T follicular helper cell (primary cell): ENCODE measurements at places on chromosomes 7 and 10.

GRCh38 chr7:25638590-25639244 lies 410.4 kb upstream of the NPVF start:
- DNase-seq: no peak

GRCh38 chr10:118723466-118723865 lies 31.3 kb downstream of the CACUL1 start:
- no peak for DNase-seq

GRCh38 chr7:25967278-25968204 lies 184.5 kb upstream of the NFE2L3 start:
- no peak for DNase-seq

- DNase-seq: no peak
Observed at GRCh38 chr7:21972397-21972784, 26.7 kb upstream of the CDCA7L start.

- no peak for DNase-seq
Observed at GRCh38 chr7:117202511-117202910, 120.3 kb downstream of the WNT2 start.

GRCh38 chr10:75565286-75566251 lies 134.1 kb downstream of the LRMDA start:
- no peak for DNase-seq

- DNase-seq: no peak
Observed at GRCh38 chr10:62085404-62085803, 183.2 kb downstream of the RTKN2 start.

DNA sequence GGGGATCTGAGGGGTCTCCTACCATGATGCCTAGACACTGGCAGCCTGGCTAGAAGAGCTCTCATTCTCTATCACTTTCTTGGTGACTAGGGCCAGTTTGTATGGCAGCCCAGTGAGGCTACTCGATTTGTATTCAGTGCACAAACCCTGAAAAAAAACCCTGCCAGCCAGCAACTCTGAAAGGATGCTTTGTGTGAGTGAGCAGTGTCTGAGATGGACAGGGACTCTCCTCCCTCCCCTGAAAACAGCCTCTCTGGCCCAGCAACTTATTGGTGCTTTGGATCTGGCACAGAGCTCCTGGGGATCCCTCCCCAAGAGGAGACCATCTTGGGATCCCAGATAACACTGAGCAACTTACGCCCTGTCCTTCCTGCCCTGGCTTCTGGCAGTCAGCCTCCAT lies 10.8 kb upstream of the LRRC4 start:
- no peak for DNase-seq

DNA sequence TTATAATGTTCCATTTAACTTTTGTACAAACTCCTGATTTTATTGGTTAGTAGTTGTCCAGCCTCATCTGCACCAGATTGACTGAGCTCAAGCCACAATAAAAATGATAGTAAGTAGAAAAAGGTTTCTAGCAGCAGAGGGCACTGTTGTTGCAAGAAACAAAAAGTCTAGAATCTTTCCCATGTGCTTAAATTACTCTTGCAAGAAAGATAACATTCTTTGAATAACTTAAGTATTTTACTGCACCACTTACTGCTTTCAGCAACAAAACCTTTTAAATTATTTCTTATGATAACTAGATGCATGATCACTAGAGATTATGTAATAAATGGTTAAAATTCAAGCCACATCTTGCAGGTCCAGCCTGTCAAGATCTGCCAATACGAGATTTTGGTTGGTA lies 27.0 kb downstream of the LMOD2 start:
- DNase-seq: no peak

- no peak for DNase-seq
Observed at GRCh38 chr7:16804674-16805439, at the start of gene AGR2. TSS of gene AGR2 (minus strand) at chr7:16804999. CDS start at chr7:16801796, 3,203 bp downstream.

DNA sequence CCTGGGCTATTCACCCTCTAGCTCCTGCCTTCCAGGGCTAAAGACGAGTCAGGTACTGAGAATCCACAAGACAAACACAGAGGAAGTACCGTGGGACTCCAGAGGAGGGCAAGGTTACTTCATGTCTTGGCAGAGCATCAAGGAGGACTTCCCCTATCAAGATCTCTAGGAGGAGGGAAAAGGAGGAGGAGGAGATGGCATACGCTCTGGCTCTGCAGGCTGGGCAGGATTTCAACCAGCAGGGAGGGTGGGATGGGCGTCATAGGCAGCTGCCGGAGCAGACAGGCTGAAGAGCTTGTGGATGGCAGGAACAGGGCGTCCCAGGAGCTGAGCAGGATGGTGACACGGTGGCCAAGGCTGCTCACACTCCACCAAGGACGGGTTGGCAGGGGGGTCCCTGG lies 21.3 kb downstream of the MDH2 start:
- no peak for DNase-seq

- DNase-seq: no peak
Observed at GRCh38 chr10:21057989-21058388, 160.9 kb upstream of the NEBL start.

DNA sequence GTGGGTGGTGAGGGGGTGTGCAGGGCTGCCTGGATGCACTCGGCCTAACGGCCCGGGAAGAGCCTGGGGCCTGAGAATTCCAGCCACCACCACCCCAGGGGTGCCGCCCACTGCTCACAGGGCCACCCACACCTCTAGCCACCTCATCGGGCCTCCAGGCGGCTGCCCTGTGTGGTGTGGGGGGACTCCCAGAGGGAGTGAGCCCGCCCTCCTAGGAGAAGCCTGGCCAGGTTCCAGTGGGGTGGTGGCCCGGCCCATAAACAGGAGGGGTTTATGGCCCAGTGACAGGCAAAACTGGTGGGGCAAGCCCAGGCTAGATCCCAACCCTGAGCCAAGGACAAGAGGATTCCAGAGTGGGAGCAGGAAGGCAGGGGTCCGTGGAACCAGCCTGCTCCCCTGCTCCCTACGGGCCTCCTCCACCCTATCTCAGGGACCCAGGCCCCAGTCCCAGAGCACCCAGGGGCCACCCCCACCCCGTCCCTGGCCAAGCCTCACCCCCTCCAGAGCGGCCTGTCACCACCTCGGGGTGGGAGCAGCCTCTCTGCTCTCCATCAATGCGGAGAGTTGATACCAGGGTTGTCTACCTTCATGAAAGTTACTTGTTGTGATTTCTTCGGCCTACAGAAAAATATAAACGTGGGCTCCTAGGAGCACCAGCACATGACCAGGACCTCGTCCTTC lies 20.2 kb upstream of the PDGFA start:
- DNase-seq: no peak

GRCh38 chr10:12787297-12787696 lies 214.2 kb downstream of the CCDC3 start:
- DNase-seq: no peak
